ENCODE measurements at places on chromosomes 4 and X.

DNA sequence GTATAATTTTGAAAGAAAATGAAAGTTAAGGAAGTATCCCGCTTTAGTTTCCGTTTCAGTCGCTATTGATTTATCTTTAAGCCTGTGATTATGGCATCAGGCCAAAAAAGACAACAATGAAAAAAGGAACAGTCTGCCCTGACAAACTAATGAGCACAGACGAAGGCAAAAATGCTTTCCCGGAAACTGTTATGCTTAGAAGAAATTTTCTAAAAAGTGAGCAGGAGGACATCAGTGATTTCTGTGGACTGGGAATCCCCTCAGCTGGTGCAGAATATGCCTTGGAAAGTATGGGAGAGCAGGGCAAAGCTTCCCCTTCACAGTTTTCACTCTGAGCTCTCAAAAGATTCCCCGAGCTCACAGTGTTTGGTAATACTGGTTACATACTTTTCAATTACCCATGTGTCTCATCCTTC lies 5.1 kb upstream of the CXCL10 start:
- no peak for DNase-seq

DNA sequence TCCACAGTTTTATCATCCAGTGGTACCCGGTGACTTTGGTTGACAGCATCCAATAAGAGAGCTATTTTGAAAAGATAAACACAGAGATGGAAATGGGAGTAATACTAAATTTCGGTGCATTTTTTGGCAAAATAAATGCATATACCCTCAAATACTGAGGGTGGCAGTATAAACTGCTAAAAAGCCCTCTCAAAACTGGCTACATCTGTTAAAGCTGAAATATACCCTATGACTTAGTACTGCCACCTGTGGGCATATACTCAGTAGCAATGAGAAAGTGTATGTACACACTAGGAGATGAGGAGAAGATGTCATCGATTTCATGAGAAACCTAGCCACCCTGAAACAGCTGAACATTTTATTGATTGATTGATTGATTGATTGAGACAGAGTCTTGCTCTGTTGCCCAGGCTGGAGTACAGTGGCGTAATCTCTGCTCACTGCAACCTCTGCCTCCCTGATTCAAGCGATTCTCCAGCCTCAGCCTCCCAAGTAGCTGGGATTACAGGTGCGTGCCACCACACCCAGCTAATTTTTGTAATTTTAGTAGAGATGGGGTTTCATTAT lies 12.2 kb upstream of the TMEM128 start:
- peak; percentile 79 for DNase-seq

- no peak for DNase-seq
Measured at GRCh38 chr4:183407635-183408464, 36.6 kb upstream of the CDKN2AIP start.

GRCh38 chr4:99447513-99447912 lies 12.4 kb upstream of the ADH7 start:
- DNase-seq: no peak

GRCh38 chr4:181538431-181538830 lies 704.8 kb upstream of the TENM3 start:
- no peak for DNase-seq

- DNase-seq: no peak
Measured at GRCh38 chrX:107566604-107567262, 61.6 kb upstream of the PRPS1 start.

- no peak for DNase-seq
Measured at GRCh38 chrX:131985526-131986049, 37.5 kb upstream of the STK26 start.

GRCh38 chr4:118869808-118870342 lies 18.8 kb upstream of the SYNPO2 start:
- no peak for DNase-seq

- no peak for DNase-seq
Measured at GRCh38 chr4:113773014-113773413, 11.5 kb upstream of the CAMK2D start.

DNA sequence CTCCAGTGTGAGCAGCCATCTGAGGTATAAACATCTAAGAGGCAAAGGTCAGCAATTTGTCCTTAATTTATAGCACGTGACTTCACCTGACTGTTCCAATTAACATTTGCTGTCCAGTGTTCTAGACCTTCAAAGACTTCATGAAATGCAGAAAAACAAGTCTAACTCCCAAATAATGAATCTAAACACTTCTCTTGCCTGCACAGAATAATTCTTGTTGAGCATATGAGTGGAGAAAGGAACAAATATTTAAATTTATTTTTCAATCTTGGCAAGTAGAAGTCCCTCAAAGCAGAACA lies 12.0 kb downstream of the RFC1 start:
- no peak for DNase-seq

DNA sequence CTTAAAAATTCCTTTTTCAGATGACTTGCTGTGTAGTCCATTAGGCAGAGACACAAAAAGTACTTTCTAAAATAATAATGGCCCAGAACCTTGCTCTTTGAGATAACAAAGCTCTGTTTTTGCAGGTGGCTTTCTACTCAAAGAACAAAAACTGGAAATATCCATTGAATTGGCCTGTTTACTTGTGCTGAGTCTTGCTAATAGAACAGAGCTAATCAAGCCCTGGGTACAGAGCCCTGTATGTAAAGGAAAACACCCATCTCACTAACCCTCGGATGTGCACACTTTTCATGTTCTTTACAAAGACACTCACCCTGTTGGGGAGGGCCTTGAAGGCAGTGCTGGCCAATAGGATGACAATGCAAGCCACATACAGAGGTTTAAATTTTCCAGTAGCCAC lies 27.0 kb upstream of the LNX1 start:
- no peak for DNase-seq

DNA sequence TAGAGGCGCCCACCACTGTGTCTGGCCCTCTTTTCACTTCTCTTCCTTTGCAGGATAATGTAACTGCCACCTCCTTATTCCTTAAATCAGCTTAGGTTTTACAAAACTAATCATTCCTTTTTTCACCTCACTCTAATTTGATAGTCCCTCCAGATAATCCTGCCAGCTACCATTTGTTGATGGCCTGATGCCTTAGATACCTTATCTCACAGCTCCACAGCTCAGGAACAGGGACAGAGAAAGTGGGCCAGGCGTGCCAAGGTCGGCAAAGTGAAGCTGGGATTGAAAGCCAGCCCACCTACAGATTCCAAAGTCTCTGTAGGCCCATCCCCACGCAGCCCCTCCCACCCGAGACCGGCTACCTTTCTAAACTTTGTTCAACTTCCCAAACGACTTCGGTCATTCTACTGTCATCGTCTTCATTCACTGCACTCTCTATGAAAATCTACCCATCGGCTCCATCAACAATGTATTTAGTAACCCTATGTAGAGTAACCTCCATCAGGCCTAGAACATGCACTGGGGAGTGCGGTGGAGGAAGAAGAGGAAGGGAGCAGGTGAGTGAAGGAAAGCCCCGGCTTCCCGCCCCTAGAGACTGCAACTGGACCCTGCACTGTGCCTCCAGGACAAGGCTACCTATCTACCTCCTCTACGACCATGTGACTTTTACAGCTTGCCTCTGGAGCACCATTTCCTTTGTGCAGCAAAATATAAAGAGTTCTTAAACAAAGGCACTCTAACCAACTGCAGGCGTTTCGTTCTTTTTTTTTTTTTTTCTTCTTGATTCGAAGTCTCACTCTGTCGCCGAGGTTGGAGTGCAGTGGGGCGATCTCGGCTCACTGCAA lies 1.5 kb downstream of the CASP6 start:
- DNase-seq: no peak

DNA sequence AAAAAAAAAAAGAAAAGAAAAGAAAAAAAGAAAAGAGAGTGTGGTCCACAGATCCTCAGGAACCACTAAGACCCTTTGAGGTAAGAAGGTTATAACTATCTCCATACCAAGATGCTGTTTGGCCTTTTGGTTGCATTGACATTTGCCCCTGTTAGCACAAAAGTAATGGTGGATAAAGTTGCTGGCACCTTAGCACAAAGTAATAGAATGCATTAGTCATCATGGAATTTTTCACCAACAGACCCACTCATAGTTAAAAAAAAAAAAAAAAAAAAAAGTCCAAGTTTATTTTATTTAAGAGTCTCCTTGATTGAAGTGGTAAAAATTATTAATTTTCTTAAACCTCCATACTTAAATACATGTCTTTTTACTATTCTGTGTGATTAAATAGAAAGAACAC lies 78.4 kb upstream of the RBPJ start:
- no peak for DNase-seq

GRCh38 chrX:50718776-50719175 lies 95.2 kb downstream of the SHROOM4 start:
- DNase-seq: no peak

- DNase-seq: no peak
Measured at GRCh38 chr4:26033389-26033788, 119.4 kb downstream of the SMIM20 start.

GRCh38 chr4:8504279-8505007 lies 63.9 kb downstream of the TRMT44 start:
- no peak for DNase-seq

- no peak for DNase-seq
Measured at GRCh38 chrX:477441-478012, 90.8 kb upstream of the PPP2R3B start.

DNA sequence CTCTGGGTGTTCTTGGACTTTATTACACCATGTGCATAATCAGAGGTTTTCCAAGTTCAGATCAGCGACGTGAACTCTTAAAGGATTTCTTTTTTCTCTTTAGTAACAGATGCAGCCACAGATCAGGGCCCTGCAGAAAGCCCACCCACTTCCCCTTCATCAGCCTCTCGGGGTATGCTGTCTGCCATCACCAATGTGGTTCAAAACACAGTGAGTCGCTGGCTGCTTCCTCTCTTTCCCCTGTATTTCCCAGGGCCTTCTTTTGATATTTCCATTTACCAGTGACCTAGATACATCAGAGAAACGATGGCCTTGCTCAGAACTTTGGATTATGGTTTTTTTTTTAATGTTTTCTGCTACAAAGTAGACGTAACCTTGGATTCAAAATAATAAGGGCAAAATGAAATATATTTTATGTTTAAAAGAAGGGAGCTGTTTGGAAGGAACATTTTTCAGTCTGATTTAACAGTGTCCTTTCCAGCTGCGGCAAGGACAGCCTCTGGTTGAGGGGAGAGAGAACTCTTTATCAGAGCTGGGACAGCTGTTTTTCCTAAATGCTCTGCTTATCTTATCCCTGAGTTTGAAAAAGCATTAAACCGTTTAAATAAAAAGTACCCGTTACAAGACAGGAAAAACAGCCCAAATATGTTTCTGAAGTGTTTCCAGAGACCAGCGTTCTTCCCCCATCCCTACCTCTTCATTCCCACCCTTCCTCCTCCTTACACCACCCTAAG lies 38.2 kb downstream of the FAM114A1 start:
- no peak for DNase-seq

DNA sequence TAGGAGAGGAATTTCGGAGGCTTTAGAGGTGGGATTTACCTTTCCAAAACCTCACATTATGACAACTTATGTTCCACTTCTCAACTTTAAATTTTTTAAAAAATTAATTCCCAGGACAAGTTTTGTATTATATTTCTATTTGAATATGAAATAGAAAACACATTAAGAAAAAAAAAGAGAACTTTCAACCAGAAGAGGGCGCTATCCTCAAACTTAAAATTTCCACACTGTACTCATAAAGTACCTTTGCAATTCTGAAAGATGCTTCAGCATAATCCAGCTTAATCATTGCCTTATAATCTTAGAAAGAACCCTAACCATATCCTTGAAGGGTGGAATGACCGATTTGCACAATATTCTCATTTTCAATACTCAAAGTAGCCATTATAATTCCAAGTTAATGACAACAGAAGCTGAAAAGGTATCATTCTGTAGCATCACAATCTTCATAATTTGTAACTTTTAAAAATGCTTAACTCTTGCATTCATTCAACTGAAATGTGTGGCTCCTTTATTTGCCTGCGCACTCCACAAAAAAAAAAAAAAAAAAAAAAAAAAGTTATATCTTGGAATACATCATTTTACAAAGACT lies 158.0 kb downstream of the KCNIP4 start:
- DNase-seq: no peak

- DNase-seq: no peak
Measured at GRCh38 chr4:24979554-24979953, 51.2 kb downstream of the LGI2 start.

GRCh38 chr4:8346838-8347605 lies 77.5 kb downstream of the HTRA3 start:
- no peak for DNase-seq

- DNase-seq: no peak
Measured at GRCh38 chrX:73214426-73215094, at the start of gene NAP1L2. NAP1L2 (minus strand) TSS chrX:73214851; CDS start chrX:73214492, 359 bp downstream.

- no peak for DNase-seq
Measured at GRCh38 chr4:88791274-88791673, 93.6 kb upstream of the NAP1L5 start.

GRCh38 chr4:6023731-6024130 lies 5.5 kb upstream of the C4orf50 start:
- DNase-seq: no peak

DNA sequence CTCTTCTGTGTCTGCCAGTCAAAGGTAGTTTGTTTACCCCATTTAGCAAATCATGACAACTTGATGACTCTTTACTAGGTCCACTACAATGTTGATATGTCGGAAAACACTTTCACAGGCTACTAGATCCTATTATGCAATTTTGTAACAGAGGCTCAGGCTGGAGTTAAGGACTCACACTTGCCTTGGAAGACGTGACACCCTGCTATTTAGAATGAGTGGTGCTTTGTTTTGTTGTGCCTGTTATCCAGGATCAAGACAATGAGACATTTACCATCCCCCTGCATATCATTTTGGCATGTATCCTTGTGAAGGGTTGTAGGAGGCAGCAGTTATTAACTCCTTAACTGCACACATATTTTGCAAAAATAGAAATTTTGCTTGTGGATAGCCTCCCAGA lies 263.7 kb downstream of the IL1RAPL1 start:
- DNase-seq: no peak

DNA sequence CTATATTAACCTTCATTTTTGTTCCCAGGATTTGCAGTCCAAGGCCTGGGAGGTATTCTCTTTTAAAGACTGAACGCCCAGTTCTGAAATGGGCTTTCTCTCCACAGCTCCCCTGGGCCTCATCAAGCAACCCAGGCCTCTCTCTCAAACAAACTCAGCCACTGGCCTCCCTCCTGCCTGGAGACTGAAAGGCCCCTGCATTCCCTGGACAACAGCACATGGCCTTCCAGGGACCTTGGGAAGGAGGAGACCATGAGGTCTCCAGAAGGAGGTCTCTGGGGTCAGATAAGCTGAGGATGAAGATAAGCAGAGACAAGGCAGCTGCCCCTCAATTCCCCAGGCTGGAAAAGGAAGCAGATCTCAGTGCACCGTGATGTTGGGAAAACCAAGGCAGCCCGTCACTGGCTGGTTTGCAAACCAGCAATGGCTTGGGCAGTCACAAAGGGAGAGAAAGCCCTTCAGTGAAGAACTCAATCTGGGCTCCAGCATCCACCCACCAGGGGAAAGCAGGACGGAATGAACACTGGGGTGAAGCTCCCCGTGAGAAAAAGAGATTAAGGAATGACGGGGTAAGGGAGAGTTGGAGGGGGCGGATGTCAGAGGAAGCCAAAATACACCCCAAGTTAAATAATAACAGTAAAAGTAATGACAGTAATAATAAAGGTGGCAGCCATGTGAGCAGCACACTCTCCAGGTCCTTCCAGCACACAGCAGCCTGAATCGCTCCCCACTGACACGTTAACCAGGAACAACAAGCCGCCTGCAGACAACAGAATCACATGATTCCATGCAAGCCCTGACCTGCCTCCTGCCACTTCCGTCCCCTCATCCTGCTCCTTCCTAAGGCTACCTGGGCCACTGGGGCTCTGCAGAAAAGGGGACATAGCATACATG lies 22.3 kb downstream of the AMOT start:
- DNase-seq: no peak
